ENCODE measurements at places on chromosomes 12 and 14.

DNA sequence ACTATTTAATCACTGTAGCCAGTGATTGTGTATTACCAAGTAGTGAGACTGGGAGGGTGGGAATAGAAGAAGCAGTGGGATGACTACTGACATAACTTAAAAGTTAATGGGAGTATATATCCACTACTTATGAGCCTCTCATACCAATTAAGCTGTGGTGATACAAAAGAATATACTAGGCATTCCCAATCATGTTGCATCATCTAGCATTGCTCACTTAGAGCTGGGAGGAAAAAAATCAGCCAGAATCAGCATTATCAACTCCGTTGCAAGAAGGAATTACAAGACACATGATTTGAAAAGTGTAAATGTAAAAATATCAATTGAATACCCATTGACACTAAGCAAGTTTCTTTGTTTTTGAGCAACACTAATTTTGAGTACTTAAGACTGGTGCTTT is 745 bp upstream of the PPP1R36 start:
- no peak for DNase-seq

- DNase-seq, result no peak
Observed at GRCh38 chr14:95331708-95332408, 12.2 kb upstream of the CLMN start.

- DNase-seq, result peak; percentile 91
Observed at GRCh38 chr14:99320105-99320572, 48.1 kb upstream of the BCL11B start.

DNA sequence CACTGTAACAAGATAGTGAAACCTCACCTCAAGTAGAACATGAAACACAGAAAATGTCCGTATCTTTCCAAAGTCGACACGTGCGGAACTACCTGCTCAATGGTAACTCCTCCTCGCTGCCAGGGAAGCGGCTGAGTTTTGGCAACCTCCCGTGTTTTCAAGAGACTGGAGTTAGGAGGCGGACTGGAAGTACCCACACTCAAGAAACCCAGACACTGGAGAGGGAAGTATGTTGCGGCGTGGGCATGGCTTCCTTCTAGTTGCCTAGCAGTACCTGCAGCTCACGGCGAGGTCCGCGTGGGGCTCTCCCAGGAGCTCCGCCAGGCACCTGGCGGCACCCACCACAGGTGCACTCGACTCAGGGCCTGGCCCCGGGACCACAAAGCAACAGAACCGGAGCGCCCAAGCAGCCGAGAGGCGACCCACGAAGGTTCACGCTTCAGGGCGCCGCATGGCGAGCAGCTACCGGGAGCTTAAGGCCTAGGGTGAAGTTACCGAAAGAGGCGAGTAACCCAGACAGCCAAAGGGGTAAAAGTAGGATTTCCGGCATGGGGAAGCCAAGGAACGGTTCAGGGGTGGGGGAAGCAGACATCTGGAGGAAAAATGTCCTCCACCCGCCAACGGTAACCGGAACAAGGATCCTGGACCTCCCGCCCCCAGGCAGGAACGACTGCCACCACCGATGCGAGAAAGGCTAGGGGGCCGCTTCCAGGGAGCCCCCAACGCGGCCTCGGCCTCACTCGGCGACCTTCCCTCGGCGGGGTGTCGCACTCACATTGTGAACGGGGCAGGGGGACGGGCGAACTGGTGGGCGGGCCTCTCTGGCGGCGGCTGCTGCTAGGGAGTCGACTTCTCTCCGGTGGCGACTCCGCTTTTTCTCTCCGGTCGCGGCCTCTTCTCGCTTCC is 608 bp downstream of the PTGES3 start:
- no peak for DNase-seq

- DNase-seq, result no peak
Observed at GRCh38 chr12:19893514-19893913, 454.2 kb downstream of the AEBP2 start.

Data from D721Med (cell line).